M059J (cell line): ENCODE measurements at places on chromosomes 4 and X.

GRCh38 chr4:121139533-121140222 lies 24.4 kb downstream of the TNIP3 start:
- peak; percentile 26 for DNase-seq

DNA sequence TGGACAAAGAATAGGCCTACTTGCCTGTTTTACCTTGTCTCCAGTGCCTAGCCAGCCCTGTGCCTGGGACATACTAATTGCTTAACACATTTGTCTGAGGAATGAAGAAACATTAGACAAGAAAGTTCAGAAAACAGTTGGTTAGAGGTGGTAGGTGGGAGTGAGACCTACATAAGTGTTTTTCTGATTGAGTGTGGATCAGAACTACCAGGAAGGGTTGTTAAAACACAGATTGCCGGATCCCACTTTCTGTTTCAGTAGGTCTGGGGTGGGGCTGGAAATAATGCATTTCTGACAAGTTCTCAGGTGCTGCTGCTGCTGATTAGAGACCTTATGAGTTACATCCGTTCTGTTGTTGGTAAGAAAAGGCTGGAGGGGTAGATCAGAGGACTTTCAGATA lies 5.7 kb upstream of the JADE1 start:
- DNase-seq: no peak

DNA sequence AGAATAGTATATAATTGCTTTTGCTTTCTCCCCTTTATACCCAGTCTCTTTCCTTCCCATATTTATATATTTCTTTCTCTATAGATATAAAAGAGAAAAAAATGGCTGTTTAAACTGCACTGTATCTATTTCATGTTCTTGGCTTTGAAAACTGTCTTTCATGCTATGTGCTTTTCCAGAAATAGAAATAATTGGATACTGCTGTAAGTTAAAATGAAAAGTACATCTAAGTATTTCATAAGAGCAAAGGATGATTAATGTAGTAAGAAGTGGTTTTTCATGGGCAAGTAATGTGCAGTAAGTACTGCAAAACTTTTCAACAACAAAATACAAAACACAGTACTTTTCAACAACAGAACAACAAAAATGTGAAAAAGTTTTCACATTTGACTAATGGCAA lies 237.9 kb downstream of the SNCA start:
- DNase-seq: no peak

GRCh38 chrX:43666311-43666912 lies 10.3 kb downstream of the MAOA start:
- no peak for DNase-seq

DNA sequence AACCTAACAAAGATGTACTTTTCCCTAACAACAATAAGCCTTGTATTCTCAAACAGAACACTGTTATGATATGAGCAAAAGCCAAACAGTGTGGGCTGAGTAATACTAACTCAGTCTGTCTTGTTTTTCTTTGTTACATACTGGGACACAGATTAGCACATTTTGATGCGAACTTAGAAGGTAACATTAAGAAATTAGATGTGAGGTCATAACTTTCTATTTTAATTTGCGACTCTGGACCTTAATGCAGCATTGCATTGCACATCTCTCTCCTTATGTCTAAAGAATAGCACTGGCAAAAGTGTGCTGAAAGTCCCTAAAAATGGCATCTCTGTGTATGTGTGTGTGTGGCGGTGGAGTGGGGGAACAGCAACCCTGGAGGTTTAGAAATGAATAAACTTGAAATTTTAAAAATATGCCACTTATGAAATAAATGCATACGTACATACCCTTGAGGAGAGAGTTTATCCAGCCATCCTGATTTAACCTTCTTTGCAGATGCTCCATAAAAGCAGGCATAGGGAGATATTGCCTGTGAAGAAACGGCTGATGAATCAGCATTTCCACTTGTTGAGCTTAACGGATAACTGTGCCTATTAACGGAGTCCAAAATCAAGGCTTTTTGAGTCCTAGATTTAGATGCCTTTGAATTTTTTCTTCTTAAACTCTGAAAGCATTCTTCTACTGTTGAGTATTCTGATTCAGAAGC lies 34.2 kb downstream of the ARAP2 start:
- DNase-seq: no peak

- no peak for DNase-seq
These were observed 41.8 kb downstream of the EIF4E start for GRCh38 chr4:98887145-98887544.

DNA sequence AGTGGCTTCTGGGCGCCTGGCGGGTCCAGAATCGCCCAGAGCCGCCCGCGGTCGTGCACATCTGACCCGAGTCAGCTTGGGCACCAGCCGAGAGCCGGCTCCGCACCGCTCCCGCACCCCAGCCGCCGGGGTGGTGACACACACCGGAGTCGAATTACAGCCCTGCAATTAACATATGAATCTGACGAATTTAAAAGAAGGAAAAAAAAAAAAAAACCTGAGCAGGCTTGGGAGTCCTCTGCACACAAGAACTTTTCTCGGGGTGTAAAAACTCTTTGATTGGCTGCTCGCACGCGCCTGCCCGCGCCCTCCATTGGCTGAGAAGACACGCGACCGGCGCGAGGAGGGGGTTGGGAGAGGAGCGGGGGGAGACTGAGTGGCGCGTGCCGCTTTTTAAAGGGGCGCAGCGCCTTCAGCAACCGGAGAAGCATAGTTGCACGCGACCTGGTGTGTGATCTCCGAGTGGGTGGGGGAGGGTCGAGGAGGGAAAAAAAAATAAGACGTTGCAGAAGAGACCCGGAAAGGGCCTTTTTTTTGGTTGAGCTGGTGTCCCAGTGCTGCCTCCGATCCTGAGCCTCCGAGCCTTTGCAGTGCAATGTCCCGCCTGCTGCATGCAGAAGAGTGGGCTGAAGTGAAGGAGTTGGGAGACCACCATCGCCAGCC lies at the start of gene ATOH1:
ATOH1 (plus strand) TSS at position 422 of the 663 bp plus-strand sequence; CDS start at position 596, 174 bp downstream.
- DNase-seq: peak; percentile 12

GRCh38 chr4:159828687-159829086 lies 725.8 kb downstream of the RAPGEF2 start:
- no peak for DNase-seq
